ENCODE measurements at places on chromosomes 7 and 10.

- no peak for DNase-seq
Measured at GRCh38 chr10:28839600-28840007, 162.3 kb downstream of the BAMBI start.

GRCh38 chr7:92678291-92678920 lies 88.2 kb upstream of the FAM133B start:
- DNase-seq = no peak

GRCh38 chr10:35372329-35372728 lies 36.0 kb downstream of the CCNY start:
- no peak for DNase-seq

DNA sequence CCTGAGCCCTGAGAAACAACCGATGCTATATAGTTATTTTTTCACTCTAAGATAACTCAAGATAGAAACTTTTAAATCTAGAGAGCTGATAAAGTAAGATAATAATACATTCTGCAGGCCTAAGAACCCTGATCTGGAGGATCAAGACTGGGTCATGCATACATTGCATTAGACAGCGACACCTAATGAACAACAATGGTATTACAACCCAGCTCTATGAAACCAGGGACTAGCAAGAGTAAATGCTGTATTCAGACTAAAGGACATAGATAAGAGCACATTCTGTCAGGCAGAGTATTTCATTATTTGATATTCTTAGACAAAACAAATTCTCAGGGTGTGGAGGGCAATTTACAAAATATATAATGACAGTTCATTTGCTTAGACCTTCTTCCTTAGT lies 148.6 kb downstream of the GRK5 start:
- no peak for DNase-seq

GRCh38 chr10:124743191-124744101 lies 732 bp downstream of the FAM53B start:
- no peak for DNase-seq

- no peak for DNase-seq
Measured at GRCh38 chr7:129434675-129435318, 565 bp downstream of the STRIP2 start.

GRCh38 chr10:124072541-124072940 lies 20.9 kb downstream of the CHST15 start:
- no peak for DNase-seq

GRCh38 chr7:28222636-28223035 lies 42.0 kb upstream of the JAZF1 start:
- no peak for DNase-seq

Measured in stimulated activated CD4-positive, alpha-beta T cell treated with anti-CD3 and anti-CD28 coated beads, Interleukin-1b, Interleukin-23, amount 100 ng/mL, for 1 hour (primary cell).